ENCODE measurements at places on chromosomes 13 and 19.
A peak's percentile ranks its signal among the peaks of the same experiment; 100 is the strongest.

GRCh38 chr13:37918116-37918714 is 48.6 kb upstream of the TRPC4 start:
- no peak for DNase-seq

DNA sequence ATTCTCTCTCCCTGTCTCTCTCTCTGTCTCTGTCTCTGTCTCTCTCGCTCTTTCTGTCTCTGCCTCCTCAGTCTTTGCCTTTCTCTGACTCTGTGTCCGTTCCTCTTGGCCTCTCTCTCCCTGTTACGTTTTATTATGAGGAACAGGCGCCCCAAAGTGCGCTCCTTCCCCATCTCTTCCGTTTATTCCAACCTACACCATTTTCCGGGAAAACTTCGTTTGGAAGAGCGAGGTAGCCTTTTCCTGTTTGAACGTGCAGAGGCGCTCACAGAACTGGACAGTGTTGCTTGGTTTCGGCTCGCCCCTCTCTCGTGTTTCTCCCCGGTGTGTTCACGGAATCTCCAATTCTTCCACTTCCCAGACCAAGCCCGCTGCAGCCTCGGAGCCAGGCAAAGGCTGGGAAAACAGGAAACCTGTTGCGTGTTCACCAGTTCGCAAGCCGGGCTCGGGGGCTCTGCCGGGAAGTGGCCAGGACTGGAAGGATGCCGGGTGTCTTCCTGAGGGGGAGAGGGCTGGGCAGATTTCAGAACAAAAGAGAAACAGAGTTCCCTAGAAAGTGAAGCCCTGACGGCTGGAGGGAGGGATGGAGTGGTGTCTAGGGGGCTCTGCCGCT is 605 bp downstream of the TMEM255B start:
- no peak for DNase-seq

DNA sequence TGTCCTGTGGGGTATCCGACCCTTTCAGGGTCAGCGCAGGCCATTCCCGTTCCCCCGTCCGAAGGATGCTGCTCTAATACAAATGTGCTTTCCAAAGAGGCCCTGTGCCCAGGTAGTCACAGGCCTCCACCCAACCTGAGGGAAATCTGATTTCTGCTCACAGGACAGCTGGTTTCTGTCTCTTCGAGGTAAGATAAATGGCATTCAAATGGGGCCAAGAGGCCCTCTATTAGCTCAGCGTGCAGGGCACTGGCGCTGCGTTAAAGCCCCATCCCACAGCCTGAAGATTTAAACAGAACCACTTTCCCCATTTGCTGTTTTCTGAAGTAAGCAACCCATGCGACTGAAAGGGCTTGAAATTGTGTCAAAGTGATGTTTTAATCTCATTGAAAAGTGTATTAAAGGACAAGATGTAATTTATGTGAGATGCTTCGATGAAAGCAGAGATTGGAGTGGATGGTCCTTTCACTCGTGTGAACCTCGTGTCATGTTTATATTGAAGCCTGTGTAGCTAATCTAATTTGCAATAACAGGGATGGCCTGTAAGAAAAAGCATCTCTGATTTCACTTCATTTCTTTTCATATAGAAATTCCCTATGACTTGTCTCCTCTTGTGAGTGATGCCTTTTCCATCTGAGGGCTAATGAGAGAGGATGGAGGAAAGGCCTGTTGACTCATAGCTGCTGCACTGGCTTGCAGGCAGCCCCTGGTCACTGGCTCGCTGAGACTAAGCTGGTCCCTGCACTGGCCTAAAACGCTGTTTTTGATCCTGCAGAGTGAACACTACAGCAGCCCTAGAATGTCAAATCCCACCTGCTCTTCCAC is 7.3 kb upstream of the SOX1 start:
- no peak for DNase-seq

GRCh38 chr13:109778102-109778542 is 8.3 kb downstream of the IRS2 start:
- no peak for DNase-seq

DNA sequence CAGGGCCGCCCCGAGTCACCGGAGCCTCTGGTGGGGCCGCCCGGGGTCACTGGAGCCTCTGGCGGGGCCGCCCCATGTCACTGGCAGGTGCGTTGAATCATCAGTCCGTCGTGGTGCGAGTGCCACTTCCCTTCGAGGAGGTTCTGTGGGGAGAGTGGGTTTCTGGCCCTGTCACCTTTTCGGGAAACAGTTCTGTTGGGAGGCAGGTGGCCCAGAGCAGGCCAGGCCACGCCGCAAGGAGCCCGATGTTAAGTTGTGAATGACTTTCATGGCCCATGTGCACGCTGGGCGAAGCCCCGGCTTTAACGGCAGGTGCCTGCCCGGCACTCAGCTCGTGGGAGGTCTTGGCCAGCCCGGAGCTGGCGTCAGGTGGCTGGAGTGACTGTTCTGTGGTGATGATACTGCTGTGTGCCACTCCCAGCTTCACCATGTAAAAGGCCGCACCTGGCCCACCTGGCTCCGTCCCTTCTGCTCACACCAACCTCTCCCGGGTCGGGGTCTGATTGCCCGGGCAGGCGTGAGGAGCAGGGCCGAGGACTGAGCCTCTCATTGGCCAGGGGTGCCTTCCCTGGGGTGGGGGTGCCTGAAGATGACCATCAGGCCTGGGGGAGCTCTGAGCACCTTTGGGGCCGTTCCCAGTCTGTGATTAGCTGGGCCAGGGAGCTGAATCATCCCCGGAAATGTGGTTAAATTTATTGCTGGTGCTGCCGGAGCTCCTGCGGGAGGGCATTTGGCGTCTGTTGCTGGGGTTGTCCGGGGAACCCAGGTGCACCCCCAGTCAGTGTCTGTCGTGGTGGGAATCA is 29.2 kb downstream of the CSNK1G2 start:
- no peak for DNase-seq

GRCh38 chr19:39671739-39672363 is 16.1 kb downstream of the LGALS16 start:
- no peak for DNase-seq

GRCh38 chr13:76397413-76397812 is 488.8 kb downstream of the KCTD12 start:
- DNase-seq = no peak

DNA sequence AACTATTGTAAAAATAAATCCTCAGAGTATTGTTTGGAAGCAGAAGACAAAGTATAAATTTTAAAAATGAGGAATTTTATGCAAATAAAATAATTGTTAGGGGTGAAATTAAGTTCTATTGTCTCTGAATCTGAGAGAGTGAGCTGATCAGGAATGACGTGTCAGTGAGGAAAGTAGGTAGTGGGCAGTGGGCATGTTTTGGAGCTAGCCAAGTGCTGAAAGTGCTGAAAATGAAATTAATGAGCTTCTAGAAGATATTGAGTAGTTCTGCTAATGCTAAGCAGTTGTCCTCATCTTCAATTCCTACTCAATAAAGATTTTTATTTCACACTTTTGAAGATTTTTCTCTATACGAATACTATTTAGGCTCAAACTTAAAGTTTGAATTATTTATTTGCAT is 1167.8 kb upstream of the PCDH20 start:
- no peak for DNase-seq

- no peak for DNase-seq
These were observed 27.7 kb downstream of the SAE1 start for GRCh38 chr19:47158367-47158791.

GRCh38 chr19:13063461-13064091 is 39.1 kb downstream of the LYL1 start:
- DNase-seq = no peak

DNA sequence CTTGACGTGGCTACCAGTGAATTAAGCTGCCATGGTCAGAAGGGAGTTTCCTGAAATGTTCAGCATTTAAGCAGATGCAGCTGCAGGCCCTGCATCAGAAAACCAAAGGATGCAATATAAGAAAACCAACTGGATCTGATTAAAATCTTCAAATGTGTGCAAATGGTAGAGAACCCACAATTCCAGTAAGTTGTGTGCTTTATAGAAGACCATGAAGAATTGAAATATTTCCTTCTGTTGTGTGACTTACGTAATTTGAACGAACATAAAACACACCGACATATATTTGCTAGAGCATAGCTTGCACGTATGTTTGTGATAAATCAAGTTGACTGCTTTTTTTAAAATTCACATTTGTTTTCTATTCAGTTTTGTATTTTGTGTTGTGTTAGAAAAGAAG is 191.4 kb downstream of the COL4A1 start:
- DNase-seq = no peak

- DNase-seq = no peak
These were observed 36.4 kb downstream of the CRYL1 start for GRCh38 chr13:20489185-20489820.

DNA sequence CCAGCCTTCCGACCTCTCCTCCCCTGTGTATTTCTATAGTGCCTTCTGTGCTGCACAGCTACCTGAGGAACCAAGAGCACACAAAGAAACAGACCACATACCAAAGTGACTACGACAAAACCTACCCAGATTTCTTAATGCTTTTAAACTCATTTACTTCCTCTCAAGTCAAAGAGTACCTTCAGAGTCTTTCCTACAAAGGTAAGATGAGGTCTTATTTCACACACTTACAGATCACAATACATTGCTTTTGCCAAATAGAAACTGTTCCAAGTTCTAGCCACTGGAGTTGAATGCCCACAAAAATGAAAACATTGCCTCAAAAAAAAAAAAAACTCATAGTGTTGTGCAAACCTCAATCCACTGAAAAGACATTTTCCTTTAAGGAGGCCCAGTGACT is 36.4 kb downstream of the TEX26 start:
- DNase-seq = no peak

GRCh38 chr13:110294146-110294545 is 12.8 kb downstream of the COL4A1 start:
- no peak for DNase-seq

DNA sequence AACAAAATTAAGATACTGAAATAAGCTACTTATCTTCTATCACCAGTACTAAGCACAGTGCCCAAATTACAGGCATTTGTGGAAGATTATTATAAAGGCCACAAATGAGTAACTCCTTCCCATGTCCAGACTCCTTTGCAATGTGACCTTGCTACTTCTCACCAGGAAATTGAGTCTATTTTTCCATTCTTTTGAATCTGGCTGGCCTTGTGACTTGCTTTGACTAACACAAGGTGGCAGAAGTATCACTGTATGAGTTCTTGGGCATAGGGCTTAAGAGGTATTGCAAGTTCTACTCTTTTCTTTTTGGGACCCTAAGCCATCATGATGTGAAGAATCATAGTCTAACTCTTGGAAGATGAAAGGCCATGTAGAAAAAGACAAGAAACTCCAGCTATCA is 49.9 kb downstream of the UGGT2 start:
- no peak for DNase-seq

- DNase-seq = peak; percentile 71
These were observed 6.0 kb downstream of the EHD2 start for GRCh38 chr19:47719047-47719859.

GRCh38 chr13:71374471-71375049 is 492.4 kb downstream of the DACH1 start:
- no peak for DNase-seq

- DNase-seq = peak; percentile 57
These were observed 33.1 kb downstream of the CEBPG start for GRCh38 chr19:33406521-33407139.

DNA sequence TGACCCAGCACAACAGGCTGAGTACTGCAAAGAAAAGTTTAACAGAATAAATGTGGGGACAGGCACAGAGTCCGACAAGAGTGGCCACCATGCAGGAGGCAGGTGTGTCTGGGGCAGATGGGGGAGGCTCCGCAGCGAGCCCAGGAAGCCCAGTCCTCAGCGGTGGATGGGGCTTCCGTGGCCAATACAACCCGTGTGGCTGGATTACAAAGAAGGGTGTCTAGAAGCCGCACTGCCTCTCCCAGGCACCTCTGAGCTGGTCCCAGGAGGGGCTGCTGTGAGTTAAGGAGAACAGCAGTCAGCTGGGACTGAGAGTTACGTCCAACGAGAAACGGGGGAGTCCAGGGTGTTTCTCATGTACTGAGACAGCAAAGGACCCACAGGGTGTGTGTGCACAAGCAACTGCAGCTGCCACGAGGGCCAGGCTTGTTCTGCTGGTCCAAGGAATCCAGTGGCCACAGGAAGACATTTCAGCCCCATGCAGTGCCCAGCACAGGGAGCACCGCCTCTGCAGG is 70.2 kb downstream of the SPACA7 start:
- DNase-seq = no peak

- DNase-seq = no peak
These were observed 2.7 kb downstream of the UHRF1 start for GRCh38 chr19:4911786-4912672.

GRCh38 chr19:40797963-40798682 is 868 bp upstream of the EGLN2 start:
- DNase-seq = no peak

DNA sequence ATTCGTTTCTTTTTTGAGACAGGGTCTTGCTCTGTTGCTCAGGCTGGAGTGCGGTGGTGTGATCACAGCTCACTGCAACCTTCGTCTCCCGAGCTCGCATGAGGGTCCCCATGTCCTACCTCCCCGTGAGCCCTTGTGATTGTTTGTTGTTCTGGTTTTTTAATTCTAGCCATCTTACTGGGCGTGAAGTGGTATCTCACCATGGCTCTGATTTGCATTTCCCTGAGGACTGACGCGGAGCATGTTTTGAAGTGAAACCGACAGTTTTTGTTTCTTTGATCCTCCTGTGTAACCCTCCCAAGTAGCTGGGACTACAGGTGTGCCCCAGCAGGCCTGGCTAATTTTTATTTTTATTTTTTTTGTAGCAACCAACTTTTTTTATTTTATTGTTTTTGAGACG is 21.7 kb downstream of the GNG7 start:
- DNase-seq = no peak

DNA sequence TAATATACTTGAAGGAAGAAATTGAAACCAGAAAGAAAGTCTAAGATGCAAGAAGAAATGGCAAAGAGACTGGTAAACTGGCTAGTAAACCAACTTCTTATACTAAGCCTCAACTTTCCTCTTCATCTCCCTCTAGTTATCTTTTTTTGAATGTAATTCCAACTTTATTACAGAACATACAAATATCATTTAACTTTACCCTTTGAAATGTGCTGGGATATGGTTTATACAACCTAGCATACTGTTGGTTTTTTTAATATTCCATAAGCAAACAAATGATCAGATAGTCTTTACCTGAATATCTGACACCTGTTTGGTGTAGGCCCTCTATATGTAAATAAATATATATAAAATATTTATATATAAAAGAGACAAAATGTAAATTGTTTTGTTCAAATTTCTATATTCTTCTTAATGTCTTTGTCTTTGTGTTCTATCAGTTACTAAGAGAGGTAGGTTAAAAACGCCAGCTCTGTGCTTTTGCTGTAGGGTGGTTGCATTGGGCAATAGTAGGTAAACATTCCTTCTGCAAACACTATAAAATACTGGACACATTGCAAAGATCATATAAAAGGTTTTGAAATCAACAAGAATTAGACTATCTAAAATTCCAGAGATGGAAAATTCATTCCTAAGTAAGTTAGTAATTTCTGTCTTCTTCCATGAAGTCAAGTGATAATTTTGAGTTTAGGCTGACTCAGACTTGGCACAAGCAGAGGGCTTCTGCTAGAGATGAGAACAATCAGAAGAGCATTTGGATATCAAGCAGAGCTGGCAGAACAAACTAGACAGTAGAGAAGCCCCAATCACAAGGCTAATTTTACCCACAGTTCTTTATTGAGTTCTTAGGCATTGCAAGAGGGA is 383.3 kb downstream of the RFC3 start:
- DNase-seq = no peak

- DNase-seq = no peak
These were observed 2117.6 kb downstream of the PCDH9 start for GRCh38 chr13:65112531-65112941.

- no peak for DNase-seq
These were observed 71.2 kb upstream of the GTF3A start for GRCh38 chr13:27353166-27353583.

GRCh38 chr13:45860240-45860639 is 8.7 kb upstream of the SIAH3 start:
- DNase-seq = no peak

All from mesothelial cell of epicardium (in vitro differentiated cells).